ENCODE measurements at places on chromosomes 13 and 19.

- DNase-seq, result no peak
Measured at GRCh38 chr13:80374444-80374843, 33.5 kb upstream of the SPRY2 start.

DNA sequence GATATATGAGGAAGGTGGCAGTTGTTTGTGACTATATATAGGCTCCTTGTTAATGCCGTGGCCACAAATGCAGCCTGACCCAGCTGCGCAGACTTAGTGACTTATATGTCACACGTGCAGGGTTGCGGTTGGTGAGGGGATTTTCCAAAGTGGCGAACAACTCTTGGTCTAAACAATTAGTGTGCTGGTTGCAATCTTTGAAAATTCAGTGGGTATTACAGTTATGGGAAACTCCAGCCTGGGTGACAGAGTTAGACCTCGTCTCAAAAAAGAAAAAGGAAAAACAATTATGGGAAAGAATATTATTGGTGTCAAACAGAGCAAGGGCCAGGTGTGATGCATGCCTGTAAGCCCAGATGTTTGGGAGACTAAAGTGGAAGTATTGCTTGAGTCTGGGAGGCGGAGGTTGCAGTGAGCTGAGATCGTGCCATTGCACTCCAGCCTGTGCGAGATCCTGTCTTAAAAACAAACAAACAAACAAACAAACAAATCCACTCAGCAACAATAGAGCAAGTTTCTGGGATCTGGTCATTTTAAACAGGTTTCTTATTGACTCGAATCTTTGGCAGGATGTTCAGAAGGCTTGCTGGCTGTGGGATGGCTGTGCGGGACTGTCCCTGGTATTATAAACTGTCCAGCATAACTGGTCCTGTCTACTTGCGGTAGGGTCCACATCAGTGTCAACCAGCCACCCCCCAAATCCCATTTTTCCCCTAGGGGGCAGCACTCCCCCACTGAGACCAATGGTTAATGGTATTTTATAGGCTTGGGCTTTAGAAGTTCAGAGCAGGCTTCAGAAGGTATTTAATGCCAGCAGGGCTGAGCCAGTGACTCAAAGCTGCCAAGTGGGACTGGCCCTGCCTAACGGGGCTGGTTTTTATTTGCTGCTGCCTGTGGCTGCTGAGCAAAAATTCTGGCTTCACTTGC is 15.4 kb downstream of the RELB start:
- peak; percentile 76 for DNase-seq

DNA sequence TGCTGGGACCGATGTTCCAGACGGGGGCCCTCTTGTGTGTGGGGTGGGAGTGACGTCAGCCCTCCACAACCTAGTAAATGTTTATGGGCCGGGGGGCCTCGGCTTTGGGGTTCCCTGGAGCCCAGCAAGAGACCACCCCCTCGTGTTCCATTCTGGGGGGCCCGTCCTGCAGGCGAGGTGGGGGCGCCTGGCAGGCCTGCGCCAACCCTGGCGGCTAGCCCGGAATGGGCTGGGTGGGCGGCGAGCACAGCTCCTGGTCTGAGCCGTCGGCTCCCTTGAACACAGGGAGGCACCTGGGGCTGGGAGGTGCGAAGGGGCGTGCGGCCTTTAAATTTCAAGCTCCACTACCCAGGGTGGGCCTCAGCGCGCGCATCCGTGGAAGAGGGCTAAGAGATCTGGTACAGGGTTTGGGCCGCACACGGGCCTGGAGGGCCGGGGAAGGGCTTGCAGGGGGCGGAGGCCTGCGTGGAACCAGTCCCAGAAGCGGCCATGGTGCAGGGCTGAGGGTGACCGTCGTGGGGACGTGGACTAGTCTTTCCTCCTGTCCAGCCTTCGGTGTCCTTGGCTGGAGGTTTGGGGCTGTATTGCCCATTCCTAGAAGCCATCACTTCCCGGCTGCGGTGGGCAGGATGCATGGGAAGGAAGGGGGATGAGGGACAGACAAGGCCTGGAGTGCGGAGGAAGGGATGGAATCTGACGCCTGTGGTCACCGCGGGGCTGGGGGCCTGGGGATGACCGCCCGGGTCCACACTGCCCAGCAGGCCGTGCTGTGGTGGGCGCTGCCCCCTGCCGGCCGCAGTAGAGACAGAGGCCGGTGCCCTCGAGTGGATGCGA is 11.4 kb downstream of the NDUFA11 start:
- peak; percentile 80 for DNase-seq

GRCh38 chr13:107799001-107799400 is 416.3 kb downstream of the LIG4 start:
- DNase-seq, result no peak

- no peak for DNase-seq
Measured at GRCh38 chr19:39832341-39833083, 1.4 kb downstream of the DYRK1B start.

- no peak for DNase-seq
Measured at GRCh38 chr13:106099765-106100164, 435.7 kb downstream of the EFNB2 start.

DNA sequence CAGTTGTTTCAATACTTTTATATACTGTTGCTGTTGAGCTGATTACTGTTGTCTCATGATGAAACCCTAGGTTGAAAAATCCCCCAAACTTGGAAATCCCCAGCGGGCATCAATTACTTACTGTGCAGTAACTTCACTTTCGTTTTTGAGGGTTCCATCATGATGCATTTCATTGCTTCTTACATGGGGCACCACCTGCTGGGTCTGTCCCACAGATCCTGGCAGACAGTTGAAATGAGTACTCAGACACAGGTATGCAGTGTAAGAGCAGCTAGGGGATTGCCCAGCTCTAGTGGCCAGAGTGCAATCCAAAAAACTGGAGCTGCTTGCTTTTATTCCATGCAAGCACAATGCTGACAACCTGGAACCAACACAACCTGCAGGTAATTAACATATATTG is 132.5 kb upstream of the ZNF91 start:
- no peak for DNase-seq

GRCh38 chr19:43452582-43452981 is 12.8 kb downstream of the LYPD3 start:
- no peak for DNase-seq

DNA sequence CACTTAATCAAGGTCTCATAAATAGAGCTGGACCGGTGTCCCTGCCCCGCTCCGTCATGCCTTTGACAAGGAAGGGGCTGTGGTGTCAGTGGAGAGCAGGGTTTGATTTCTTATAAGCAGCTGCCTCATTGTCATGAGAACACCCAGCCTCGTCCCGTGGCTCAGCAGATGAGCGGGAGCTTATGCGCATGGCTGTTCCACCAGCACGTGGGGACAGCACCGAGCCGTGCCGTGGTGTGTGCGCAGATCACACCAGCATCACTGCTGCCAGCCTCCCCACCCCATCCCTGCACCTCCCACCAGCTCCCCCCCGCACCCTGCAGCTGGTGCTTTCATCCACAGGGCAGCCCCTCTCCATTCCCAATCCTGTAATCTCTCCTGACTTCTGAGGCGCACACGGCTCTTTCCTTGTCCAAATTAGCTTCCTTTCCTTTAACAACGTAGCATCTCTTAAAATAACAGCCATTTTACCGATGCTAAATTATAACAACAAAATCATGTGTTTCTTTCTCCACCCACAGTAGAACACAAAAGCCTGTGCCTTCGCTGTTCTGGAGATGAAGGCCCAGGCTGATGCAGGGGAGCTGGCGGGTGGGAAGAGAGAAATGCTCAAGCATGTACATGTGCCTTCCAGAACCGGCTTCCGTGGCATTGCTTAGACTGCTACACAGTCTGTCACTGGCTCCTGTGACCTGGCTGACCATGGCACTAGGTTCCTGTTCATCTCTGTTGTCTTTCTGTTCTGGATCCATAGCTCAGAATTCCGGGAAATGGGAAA is 96.8 kb downstream of the RAB20 start:
- no peak for DNase-seq

DNA sequence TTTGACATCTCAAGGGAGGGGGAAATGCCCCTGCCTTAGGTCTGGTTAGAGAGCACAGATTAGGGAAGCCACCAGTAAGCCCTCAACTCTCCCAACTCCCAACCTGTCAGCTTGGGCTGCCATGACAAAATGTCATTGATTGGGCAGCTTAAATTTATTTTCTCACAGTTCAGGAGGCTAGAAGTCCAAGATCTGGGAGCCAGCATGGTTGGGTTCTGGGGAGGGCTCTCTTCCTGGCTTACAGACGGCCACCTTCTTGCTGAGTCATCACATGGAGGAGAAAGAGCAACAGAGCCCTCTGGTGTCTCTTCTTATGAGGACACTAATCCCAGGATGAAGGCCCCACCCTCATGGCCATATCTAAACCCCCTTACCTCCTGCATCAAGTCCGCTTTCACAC is 24.2 kb downstream of the C19orf12 start:
- DNase-seq, result no peak

GRCh38 chr19:3080286-3080685 is 13.9 kb upstream of the GNA11 start:
- DNase-seq, result no peak

GRCh38 chr13:112616586-112617362 is 28.8 kb upstream of the TUBGCP3 start:
- DNase-seq, result peak; percentile 58

DNA sequence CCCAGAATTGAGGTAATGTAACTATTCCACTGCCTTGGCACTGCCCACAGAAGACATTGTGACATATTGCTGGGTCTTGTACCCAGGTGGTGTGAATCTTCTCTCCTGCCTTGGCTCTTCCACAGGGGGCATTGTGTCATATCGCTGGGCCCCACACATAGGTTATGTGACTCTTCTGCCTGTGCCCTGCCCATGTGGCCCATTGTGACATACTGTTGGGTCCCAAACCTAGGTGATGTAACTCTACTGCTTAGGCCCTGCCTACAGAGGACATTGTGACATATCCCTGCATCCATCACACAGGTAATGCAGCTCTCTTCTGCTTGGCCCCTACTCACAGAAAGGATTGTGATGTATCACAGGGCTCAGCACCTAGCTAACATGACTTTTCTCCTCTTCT is 37.5 kb upstream of the ZNF254 start:
- DNase-seq, result no peak

- no peak for DNase-seq
Measured at GRCh38 chr19:47357788-47358680, 8.9 kb downstream of the DHX34 start.

GRCh38 chr13:107332188-107332587 is 764.3 kb upstream of the ARGLU1 start:
- no peak for DNase-seq

GRCh38 chr19:18349524-18350128 is 9.2 kb downstream of the PGPEP1 start:
- no peak for DNase-seq

DNA sequence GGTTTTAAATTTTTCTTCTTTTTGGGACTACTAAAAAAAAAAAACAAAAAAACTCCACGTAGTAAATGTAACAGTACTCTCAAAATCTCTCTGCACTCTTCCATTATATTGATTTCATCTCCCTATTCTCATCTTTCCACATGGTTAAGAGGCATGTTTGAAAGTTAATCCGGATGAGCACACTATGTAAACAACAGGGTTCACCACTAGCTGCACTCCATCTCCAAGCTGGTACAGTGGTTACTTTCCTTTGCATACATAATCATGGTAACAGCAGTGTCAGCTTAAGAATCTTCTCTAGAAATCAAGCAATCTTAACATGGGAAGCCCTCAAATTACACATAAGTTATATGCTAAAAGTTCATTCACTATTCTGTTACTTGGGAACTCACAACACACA is 92.6 kb downstream of the MIPEP start:
- no peak for DNase-seq

DNA sequence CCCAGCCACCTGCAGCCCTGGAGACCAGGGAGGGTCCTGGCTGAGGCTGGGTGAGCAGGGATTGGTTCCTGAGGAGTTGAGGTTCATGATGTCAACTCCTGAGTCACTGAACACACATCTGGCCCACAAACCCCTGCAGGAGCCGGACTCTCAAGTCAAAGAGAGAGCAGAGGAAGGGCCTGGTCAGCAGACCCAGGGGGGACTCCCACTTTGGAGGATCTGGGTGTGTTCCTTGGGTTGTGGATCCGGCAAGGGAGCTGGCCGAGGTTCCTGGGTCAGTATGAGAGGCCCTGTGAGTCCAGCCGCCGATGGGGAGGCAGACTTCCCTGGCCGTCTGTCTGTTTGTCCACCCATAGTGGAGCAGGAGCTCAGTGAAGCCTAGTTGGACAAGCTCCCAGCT is 4.0 kb downstream of the SLC7A10 start:
- no peak for DNase-seq

- no peak for DNase-seq
Measured at GRCh38 chr13:112969692-112970338, 801 bp downstream of the MCF2L start.

DNA sequence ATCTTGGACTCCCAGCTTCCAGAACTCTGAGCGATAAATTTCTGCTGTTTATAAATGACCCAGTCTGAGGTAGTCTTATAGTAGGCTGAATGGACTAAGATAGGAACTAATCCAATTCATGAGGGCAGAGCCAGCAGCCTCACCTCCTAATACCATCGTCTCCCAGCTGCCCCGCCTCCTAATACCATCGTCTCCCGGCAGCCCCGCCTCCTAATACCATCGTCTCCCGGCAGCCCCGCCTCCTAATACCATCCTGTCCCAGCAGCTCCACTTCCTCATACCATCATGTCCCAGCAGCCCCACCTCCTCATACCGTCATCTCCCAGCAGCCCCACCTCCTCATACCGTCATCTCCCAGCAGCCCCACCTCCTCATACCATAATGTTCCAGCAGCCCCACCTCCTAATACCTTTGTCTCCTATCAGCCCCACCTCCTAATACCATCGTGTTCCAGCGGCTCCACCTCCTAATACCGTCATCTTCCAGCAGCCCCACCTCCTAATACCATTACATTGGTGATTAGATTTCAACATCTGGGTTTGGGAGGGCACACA is 2.4 kb upstream of the ARGLU1 start:
- DNase-seq, result peak; percentile 79

DNA sequence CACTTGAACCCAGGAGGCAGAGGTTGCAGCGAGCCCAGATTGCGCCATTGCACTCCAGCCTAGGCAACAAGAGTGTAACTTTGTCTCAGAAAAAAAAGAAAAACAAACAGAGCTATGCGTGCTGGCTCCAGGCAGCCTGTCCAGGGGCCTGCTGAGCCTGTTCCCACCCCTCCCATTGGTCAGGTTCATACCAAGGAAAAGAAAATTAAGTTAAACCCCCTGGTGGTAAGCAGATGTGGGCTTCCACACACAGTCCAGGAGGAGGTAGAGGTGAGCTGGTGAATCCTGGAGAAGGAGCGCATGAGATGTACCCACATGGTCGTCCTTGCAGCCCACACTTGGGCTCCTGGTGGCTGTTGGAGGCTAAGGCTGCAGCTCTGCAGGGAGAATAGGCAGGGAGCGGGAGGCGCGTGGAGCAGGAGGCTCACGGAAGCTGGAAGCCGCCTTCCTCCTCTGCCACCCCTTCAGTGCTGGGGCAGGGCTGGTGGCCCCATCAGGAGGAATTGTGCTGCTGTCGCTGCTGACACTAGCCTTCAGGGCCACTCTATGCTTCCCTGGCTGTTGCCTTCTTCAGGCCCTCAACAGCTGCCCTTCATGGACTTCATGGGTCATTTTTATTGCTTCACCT is 10.5 kb upstream of the CHAMP1 start:
- DNase-seq, result no peak

- peak; percentile 88 for DNase-seq
Measured at GRCh38 chr19:10259162-10259905, 7.3 kb downstream of the MRPL4 start.

- no peak for DNase-seq
Measured at GRCh38 chr19:19670070-19670551, 1.5 kb downstream of the ZNF101 start.

- DNase-seq, result no peak
Measured at GRCh38 chr13:53351021-53351420, 322.4 kb downstream of the OLFM4 start.

Data from ecto neural progenitor cell (in vitro differentiated cells).